HepG2 (cell line): ENCODE measurements at places on chromosomes 5 and 9.

DNA sequence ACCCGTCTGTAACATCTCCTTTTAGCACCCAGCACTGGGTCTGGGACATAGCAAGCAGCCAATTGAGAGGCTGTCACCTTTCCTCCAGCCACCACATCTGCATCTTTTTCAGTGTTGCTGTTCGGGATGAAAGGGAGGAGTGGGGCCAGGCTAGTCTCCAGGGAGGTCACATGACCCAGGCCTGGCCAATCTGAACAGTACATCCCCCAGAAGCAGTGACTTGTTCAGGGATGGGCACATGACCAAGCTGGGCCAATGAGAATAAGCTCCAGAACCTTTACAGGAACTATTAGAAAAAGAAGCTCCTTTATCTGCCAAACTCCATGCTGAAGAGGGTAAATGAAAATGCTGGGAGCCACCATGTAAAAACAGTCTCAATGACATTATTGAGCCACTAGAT lies 359.0 kb downstream of the SLIT3 start:
- DNase-seq = no peak

DNA sequence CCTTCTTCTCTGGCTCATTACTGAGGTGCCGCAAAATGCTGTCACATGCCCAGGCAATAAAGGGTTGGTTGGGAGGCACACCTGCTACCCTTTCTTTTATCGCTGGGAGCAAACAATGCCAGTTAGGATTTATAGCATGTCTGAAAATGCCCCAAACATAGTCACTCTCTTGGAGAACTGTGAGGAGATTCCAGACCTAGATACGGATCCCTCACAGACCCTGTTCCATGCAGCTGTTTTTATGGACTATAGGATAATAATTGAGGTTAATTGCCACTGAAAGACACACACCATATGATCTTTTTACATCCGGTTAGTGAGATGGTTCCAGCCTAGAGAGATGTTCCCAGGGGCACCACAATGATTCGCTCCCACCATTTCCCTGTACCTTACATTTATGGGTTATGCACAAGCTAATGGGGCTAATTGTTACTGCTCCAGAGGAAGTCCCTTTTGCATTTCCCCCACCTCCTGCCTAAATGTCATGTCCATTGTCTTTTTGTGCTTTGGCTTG lies 318.1 kb downstream of the PIK3R1 start:
- no peak for DNase-seq

- no peak for DNase-seq
Measured at GRCh38 chr5:7827610-7828009, 23.3 kb downstream of the CFAP90 start.

GRCh38 chr9:2621722-2622460 lies at the start of gene VLDLR:
Gene VLDLR, plus strand, starts transcription at chr9:2621787. Its CDS starts 403 bp downstream, at chr9:2622190.
- DNase-seq = no peak

DNA sequence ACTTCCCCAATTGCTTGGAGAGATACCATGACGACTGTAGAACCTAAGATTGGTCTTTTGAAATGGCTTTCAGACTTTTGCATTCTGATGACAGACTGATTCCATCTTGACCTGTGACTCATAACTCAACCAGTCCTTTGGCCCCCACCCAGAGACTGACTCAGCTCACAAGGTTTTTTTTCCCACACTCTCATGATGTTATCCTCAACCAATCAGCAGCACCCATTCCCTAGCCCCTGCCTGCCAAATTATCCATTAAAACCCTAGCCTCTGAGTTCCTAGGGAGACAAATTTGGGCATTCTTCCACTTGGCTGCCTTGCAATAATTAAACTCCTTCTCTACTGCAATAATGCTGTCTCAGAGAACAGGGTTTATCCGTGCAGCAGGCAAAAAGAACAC lies 1263.3 kb upstream of the CDH9 start:
- no peak for DNase-seq

GRCh38 chr9:6855860-6856259 lies 98.1 kb downstream of the KDM4C start:
- DNase-seq = no peak

DNA sequence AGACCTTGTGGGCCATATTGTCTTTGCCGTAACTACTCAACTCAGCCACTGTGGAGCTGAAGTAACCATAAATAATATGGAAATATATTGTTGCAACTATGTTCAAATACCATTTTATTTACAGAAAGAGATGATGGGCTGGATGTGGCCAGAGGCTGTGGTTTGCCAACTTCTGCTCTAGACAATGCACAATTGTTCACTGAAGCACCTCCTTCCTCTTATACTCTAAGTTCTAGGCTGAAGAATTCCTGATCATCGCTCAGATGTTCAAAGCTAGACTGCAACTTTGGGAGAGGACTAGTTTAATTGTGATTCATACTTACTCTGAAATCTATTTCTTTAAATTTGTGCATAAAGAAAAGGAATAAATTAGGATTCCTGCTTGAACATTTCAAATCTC lies 245.0 kb downstream of the TAF11L14 start:
- no peak for DNase-seq

- no peak for DNase-seq
Measured at GRCh38 chr9:20244271-20244670, 378.0 kb downstream of the MLLT3 start.

DNA sequence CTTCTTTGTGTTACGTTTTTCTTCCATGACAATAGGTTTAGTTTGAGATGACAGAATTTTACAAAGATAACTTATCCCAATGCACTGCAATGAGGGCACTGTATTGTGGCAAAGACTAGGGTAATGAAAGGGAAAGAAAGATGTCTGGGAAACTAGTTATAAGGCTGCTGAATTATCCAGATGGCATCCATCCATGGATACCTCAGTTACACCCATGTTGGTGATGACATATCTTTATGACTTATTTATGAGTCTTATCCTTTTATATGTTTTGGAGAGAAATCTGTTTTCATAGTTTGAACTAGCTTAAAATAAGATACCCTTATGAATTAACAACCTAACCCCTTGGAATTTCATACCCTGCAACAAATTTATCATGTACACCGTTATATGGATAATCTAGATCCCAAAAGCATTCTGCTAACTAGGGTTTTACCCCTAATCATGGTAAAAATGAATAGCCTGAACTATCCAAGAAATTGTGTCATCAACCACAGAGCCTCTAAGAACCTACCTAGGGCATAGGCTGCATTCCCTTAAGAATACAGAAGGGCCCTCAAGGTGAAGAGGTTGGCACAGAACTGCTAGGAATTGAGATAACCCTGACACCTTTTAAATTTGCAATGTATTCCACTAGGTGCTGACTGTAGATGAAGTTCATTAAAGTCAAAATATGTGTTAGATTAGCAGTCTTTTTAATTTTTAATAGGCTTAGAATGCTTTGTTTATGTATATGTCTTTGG lies 49.5 kb upstream of the RORB start:
- DNase-seq = no peak

DNA sequence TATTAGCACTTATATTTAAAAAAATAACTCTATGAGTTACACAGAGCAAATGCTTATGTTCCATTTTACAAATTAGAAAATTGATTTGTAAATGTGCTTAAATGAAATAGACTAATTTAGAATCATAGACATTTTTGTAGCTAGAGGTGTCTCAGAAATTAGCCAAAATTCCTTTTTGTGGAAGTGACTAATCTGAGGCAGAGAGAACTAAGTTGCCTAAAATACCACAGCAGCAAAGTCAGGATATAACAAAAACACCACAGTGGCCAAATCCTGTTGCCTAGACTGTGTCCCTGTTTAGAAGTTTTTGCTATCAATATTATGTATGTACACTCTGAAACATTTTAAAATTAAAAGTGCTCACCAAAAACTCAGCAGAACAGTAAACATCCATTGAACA lies 18.7 kb downstream of the ADAMTSL1 start:
- DNase-seq = no peak

- no peak for DNase-seq
Measured at GRCh38 chr5:7941692-7942091, 72.7 kb downstream of the MTRR start.

GRCh38 chr9:28004900-28005299 lies 431.6 kb upstream of the C9orf72 start:
- no peak for DNase-seq

GRCh38 chr9:124779368-124780059 lies 2.6 kb downstream of the OLFML2A start:
- peak; percentile 74 for DNase-seq

GRCh38 chr5:143564417-143564816 lies 160.9 kb upstream of the NR3C1 start:
- no peak for DNase-seq

GRCh38 chr9:70403618-70404025 lies 10.8 kb downstream of the KLF9 start:
- no peak for DNase-seq

GRCh38 chr5:170389550-170389892 lies 354 bp upstream of the KCNMB1 start:
- DNase-seq = no peak

GRCh38 chr5:136194576-136194975 lies 1.6 kb upstream of the SMIM32 start:
- no peak for DNase-seq

GRCh38 chr5:175746851-175747250 lies 89.0 kb downstream of the HRH2 start:
- DNase-seq = no peak
